ENCODE measurements at places on chromosomes 2 and 18.
A peak's percentile ranks its signal among the peaks of the same experiment; 100 is the strongest.

GRCh38 chr2:215535741-215536140, 99.9 kb upstream of the FN1 start:
- DNase-seq: no peak

- no peak for DNase-seq
These were observed 749.5 kb upstream of the RAB6C start for GRCh38 chr2:129229830-129230441.

DNA sequence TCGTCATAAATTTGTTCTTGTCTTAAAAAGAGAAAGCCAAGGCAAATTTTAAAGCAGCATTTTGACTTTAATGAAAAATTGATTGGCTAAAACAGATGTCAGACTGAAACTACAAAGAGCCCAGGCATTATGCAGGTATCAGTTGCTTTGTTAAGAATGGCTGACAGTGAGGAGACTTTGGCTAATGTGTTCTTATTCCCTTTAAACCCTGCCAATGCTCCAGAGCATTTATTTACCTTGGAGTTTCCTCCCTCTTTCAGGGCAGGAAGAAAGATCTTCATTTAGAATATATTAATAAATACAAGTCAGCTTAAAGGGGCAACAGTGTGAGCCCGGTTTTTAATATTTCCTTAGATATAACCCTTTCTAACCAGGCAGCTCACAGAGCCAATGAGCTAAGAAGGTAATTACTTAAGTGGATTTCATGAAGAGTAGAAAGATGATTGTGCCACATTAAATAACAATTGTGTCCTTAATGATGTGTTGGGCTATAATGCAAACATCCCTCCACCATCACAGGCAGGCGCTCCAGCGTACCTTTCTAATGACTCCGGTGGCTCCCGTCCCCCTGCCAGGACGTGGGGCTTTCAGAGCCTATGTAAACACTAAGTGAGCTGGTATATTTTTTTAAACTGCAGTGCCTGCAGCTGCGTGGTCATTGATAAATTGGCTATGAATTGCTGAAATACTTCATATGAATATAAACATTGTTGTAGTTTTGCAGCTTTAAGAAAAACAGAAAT, 349.4 kb upstream of the POU3F3 start:
- no peak for DNase-seq

- DNase-seq: no peak
These were observed 32.1 kb downstream of the FBXO48 start for GRCh38 chr2:68434981-68435380.

DNA sequence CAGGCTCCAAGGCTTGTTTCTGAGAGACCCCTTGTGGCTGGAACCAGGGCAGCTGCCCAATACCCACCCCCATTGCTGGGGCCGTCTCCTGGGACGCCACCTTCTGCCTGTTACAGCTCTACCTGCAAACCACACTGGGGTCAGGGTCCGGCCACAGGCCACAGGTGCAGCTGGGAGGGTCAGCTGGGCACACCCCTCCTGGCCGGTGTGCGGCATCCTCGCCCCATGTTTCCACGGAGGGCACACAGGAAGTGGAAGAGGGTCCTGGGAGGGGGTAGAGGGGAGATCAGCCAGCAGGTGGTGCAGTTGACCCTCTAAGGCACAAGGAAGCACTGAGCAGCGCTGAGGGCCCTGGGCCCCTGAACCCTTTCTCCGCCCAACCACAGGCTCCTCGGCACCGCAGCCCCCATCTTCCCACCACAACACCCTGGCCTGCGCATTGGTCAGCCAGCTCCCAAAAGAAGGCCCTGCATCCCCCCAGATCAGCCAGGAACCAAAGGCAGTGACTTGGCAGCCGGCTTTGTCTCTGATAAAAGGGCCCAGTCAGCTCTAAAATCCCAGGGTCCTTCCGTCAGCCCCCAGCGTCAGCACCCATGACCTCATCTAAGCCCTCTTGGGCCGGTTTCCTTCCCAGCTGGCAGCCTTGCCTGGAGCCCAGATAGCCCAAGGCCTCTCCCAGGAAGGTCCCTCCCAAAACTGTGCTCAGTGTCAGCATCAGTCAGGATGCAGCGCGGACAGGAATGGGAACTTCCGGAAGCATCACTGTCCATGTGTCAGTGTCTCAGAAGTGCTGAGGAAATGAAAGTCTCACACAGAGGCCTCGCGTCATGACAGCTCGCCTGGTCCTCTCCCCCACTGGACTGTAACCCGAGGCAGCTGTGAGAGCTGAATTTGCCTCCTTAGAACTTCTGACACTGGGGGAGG, 1.7 kb downstream of the ERFE start:
- DNase-seq: no peak

DNA sequence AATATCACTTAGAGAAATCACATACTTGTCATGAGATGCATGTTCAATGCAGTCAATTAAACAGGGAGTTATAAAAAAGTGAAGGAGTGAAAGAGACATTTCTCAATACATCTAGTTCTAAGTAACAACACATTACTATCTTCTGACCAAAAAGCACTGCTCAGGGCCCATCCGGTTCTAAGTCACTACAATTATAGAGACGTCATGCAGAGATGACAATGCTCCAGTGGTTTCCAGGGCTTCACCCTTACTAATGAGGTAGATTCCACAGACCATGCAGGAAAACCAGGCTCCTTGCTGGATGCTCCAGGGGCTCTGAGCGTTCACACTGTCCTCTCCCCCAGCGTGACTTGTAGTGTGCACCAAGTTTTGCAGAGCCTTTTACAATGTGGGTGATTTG, 88.0 kb downstream of the FTCDNL1 start:
- DNase-seq: no peak

DNA sequence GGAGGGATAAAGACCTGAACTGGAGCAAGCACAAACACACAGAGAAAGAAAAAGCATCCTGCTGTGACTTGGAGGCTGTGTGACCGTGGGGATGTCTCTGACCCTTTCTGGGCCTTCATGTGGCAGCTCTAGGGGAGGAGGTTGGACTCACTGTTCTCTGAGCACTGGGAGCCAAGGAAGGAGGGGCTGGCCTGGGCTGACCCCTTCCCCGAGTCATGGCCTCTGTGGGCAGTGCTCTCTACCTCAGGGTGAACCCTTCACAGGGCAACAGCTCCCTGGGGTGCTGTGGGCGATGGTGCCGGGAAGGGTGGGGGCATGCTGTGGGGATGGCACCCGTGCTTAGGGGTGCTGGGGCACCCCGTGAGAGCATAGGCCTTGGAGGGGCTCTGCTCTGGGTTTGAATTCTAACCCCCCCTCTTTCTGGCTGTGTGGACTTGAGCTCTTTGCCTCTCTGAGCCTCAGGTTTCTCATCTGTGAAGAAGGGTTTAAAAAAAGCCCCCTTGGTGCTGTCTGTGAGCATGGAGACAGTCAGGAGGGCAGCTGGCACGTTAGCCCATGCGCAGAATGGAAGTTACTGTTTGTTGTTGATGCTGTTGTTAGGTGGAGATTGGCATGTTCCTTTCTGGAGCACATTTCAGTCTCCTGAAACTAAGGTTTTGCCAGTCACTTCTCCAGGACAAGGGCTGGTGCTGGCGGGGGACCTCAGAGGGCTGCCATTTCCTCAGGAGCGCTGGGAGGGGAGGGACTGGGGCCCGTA, 700 bp downstream of the TOGARAM2 start:
- DNase-seq: no peak

- no peak for DNase-seq
These were observed 44.5 kb downstream of the SH3RF3 start for GRCh38 chr2:109173311-109174171.

GRCh38 chr18:8091035-8091434, 518.2 kb upstream of the RAB12 start:
- DNase-seq: no peak

DNA sequence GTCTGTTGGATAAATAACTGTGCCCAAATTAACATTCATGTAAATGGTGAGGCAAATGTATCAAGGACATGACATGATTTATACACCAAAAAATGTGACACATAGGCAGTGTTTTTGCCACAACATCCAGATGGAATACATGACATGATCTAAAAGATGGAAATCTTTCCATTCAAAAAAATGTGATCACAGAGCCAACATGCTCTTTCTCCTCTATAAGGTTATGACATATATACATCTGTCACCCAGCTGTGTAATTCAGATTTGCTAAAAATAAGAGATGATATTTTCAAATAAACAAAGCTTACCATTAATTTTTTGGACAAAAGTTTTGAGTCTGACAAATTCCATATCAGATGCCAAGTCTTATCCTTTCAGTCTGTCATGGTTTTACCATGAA, 95.5 kb upstream of the COL3A1 start:
- no peak for DNase-seq

DNA sequence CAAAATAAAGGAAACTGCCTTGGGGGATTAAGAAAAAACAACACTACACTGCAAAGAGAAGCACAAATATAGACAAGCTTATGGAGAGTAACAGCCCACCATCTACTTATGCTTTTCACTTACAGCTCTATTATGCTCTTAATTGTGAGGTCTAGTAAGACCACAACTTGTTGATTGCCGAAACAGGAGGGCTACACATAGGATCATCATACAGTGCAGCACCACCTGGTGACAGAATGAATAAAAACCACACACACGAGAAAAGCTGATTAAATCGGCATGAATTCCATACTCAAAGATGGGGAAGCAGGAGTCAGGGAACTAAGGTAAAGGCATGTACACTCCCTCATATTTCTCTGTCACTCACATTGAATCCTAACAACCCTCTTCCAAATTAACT, 259.2 kb downstream of the IKZF2 start:
- no peak for DNase-seq

DNA sequence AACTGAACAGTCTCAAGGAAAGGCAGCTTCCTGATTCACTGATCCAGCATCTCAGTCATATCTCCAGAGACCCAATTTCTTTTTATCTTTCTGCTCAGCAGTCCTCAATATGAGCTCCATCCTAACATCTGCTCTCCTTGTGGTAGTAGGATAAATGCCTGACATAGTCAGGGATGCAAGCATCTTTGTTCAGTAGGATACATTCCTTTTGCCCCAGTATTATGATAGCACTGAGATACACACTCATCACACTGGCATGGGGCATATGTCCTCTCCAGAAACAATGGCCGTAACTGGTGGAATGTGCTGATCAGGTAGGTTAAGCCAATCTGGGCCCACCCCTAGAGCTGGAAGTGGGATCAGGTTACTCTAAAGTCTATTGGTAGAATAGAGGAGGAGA, 207.2 kb downstream of the ETAA1 start:
- DNase-seq: no peak

- no peak for DNase-seq
These were observed at the start of gene SGPP2 for GRCh38 chr2:222424276-222424728. Gene SGPP2 (plus strand): TSS chr2:222424543. CDS start chr2:222424603, 60 bp downstream.

GRCh38 chr2:3486047-3487027, 33.0 kb downstream of the ADI1 start:
- no peak for DNase-seq

DNA sequence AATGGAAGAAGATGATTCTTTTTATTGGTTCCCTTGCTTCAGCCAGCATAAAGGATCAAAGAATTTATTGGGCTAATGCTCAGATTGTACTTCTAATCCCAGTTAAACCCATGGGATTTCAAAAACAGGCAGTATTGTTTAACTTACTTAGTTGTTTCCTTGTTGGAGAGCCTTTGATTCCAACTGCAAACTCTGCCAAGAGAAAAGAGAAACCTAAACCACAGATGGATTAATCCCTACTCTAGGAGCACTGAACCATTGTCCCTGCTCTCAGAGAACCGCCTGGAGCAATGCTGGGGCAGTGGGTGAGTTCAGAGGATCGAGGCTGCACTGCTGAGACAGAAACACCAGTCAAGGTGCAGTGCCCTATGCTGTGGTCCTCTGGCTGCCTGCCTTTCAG, 44.9 kb upstream of the SIGLEC15 start:
- DNase-seq: no peak

GRCh38 chr2:3222636-3223035, 155.0 kb downstream of the EIPR1 start:
- DNase-seq: peak; percentile 63

- DNase-seq: no peak
These were observed 9.1 kb downstream of the MSTN start for GRCh38 chr2:190053426-190053825.

GRCh38 chr2:20317197-20317596, 33.4 kb downstream of the PUM2 start:
- DNase-seq: no peak

DNA sequence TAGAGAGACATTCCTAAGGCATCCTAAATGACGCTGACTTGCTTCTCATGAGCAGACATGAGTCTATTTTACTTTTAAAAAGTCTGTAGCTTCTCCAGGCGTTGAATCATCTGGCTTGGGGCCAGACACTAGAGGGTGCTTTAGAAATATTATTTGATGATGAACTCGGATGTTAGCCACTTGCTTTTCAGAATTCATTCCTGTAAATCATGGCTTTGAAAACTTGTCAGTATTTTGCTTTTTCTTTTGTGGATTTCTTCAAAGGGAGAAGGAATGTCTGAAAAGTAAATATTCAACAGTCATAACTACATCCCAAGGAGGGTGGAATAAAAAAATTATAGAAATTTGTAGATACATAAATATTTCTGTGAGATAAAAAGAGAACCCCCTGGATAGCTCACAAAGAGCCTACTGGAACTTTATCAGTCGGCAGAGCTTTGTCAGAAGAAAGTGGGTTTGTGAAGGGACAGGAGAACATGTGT, 370.8 kb downstream of the OSR1 start:
- DNase-seq: no peak

- DNase-seq: no peak
These were observed 28.1 kb downstream of the SLC40A1 start for GRCh38 chr2:189552334-189552990.

- no peak for DNase-seq
These were observed 244.1 kb downstream of the LOXHD1 start for GRCh38 chr18:46412916-46413315.

Measured in effector memory CD4-positive, alpha-beta T cell (primary cell).